ENCODE measurements at places on chromosomes 11 and 22.
A peak's percentile ranks its signal among the peaks of the same experiment; 100 is the strongest.

DNA sequence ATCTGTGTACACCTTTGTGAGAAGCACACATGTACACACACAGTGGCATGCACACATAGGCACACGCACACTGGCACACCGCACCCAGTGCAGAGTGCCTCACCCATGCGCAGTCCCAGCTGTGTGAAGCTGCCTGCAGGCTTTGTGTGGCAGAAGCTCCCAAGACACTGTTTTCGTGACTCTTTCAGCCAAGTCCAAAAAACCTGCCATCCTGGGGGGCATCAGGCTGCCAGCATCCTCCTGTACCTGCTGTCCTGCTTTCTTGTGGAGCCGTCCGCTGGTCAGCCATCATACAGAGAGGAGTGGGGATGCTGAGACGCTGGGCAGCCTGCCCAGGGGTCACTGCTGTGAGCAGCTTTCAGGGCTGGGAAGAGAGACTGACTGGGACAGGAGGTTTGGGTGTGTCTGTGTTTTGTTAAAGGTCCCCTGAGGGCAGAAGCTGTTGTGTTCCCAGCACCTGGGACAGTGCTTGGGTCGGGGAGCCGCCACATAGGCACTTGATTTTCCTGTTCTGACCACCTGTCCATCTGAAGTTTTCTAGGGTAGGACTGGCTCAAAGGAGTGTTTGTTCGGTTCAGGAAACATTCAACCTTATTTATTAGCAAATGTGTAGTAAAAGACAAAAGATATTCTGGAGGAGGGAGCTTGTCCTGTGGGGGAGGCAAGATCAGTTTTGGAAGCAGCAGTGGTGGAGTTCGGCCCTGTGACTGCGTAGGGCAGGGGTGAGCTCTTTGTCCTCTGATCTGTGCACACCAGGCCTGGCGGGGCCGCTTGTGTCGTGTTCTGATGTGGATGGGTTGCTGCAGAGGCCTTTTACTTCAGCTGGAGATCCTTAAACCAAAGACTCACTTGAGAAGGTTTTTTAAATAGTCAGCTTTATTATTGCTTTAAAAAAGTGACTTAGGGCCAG is 29.7 kb downstream of the AP2A2 start:
- DNase-seq = peak; percentile 17

- DNase-seq = no peak
These were observed 50.4 kb downstream of the TCP11L1 start for GRCh38 chr11:33089776-33090175.

- DNase-seq = no peak
These were observed 42.4 kb upstream of the GLYAT start for GRCh38 chr11:58774164-58774593.

DNA sequence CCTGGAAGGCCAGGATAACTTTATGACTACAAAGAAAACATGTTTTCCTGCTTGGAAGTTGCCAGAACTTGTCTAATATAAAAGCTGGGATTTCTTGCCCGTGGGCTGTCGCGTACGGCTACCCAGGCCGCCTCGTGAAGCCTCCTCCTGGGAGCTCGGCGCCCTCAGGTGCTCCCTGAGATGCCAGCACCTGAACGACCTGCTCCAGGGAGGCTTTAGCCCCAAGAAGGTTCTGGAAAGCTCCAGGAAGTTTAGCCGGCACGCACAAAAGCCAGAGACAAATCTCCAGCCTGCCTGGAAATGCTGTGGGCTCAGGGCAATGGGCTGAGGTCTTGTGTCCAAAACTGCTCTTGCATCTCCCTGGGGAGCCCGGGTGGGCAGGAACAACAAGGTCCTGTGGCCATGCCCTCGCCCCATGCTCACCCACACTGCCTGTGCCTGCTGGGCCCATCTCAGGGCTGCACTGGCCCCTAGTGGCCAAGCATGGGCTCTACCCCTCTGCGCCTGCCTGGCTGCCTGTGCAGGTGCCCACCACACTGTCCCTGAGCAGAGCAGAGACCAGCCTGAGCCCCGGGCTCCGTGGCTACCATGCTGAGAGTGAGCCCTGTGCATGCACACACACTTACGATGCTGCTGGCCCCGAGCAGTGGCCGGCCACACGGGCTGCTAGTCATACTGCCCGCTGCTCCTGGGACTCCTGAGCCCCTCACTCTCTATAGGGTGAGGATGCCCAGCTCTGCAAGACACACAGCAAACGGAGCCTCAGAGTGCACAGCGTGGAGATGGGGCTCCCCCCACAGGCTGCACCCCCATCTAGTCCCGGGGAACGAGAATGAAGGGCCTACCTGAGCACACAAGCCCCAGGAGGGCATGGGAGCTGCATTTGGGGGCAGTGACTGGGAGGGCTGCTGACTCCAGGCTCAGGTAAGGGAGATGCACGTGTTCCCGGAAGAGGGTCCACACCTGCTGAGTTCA is 4.9 kb upstream of the CELSR1 start:
- no peak for DNase-seq

GRCh38 chr11:44598831-44599230 is 33.4 kb downstream of the CD82 start:
- DNase-seq = no peak

DNA sequence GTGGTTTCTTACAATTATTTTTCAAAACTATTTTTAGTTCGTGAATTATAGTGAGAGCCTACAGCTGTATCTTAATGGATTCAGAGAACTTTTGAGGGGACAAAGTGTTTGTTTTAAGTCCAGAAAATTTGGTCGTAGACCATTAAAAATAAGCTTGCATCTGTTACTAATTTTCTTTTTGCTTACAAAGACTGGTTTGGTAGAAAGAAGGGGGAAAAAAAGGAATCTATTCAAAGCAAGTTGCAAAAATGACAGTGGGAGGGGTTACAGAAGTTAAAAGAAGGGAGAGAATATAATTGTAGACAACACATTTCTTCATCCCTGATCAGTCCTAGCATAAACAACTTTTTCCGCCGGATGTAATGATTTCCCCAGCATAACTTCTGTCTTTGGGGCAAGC is 72.1 kb downstream of the AMOTL1 start:
- no peak for DNase-seq

DNA sequence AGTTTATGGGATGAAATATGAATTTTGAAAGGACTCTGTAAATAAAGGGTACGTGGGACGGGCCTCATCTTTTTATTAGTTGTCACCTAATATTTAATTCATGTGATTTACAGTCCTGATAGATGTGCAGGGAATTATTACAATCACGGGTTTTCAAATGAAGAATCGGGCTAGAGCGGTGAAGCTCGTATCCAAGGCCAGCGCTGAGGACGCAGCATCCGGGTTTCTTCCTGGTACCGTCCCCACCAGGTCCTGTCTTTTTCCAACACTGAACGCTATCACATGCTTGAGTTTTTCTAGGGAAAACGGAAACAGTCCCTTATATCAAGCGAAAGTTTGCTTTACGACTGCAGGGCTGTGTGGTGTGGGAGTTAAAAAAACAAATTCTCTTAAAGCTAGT is 787 bp downstream of the SMDT1 start:
- DNase-seq = peak; percentile 19

DNA sequence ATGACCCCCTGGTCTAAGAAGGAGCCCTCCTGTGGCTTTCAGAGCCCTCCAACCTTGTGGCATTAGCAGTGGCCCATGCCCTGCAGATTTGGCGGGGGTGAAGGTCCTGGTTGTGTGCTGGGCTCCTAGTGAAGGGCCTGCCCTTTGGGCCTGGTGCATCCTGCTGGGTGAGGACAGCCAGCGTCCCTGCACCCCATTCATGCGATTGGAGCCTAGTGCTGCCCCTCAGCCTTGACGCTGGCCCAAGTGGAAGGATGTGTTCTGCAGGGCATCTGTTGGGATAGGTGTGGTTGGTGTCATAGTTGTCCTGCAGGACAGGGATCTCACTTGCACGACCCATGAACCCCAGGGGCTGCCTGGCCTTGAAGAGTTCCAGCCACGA is 28.1 kb upstream of the DGCR8 start:
- no peak for DNase-seq

GRCh38 chr11:43626798-43627197 is 53.7 kb upstream of the HSD17B12 start:
- no peak for DNase-seq

- no peak for DNase-seq
These were observed 22.9 kb upstream of the ARHGAP8 start for GRCh38 chr22:44729391-44730021.

DNA sequence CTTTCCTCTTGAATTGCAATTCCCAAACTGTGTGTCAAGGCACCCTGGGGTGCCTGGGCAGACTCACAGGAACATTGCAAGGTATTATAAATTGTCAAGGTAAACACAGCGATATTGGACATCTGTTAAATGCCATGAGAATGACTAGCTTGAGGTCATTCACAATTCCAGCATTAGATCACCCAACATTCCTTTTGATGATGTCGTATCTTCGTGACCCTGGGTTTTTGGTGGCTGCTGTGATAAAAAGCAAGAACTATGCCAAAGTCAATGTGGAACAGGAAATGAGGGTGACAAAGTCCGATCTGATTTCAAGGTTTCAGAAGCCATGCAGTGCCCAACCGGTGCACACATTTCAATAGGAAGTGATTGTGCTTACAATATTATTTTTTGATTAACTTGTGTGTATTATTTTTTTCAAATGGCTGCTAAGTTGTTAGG is 458.4 kb downstream of the MIAT start:
- no peak for DNase-seq

- peak; percentile 89 for DNase-seq
These were observed at the start of gene LRFN4 for GRCh38 chr11:66856496-66857233. TSS of gene LRFN4 (plus strand) at chr11:66857064. CDS start at chr11:66857745, 681 bp downstream.

- no peak for DNase-seq
These were observed 467.0 kb downstream of the LUZP2 start for GRCh38 chr11:24963852-24964251.

GRCh38 chr22:26054841-26055605 is 114.2 kb upstream of the SEZ6L start:
- DNase-seq = no peak

DNA sequence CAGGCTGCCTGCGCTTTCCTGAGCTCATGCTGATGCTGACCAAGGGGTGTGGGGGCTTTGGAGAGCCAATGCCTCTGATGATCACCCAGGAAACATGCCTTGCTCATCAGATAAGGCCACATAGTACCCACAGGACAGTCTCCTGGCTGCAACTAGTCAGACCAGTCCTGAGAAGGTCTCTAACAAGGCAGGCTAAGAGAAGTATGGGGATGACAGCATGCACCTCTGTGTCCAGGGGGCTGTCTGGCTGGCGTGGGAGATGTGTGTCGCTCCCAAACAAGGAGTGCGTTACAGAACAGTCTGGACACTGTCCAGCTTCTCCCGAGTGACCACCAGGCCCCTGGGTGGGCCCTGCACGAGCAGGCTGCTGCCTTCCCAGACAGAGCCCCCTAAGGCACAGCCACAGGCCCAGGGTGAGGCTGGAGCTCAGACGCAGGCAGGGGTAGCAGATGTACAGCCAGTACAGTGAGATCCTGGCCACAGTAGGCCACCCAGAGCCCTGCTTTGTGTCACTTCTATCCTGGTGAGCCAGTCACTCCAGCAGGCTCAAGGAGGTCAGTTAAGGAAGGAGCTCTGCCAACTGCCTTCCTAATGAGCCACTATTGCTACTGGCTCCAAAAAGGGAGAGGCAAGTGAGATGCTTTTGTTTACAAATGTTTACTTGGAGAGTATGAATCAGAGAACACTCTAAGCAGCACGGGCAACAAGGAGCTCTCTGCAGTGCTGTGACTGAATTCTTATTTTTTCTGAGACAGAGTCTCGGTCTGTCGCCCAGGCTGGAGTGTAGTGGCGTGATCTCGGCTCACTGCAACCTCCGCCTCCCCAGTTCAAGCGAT is 66.0 kb upstream of the CLTCL1 start:
- DNase-seq = peak; percentile 2

DNA sequence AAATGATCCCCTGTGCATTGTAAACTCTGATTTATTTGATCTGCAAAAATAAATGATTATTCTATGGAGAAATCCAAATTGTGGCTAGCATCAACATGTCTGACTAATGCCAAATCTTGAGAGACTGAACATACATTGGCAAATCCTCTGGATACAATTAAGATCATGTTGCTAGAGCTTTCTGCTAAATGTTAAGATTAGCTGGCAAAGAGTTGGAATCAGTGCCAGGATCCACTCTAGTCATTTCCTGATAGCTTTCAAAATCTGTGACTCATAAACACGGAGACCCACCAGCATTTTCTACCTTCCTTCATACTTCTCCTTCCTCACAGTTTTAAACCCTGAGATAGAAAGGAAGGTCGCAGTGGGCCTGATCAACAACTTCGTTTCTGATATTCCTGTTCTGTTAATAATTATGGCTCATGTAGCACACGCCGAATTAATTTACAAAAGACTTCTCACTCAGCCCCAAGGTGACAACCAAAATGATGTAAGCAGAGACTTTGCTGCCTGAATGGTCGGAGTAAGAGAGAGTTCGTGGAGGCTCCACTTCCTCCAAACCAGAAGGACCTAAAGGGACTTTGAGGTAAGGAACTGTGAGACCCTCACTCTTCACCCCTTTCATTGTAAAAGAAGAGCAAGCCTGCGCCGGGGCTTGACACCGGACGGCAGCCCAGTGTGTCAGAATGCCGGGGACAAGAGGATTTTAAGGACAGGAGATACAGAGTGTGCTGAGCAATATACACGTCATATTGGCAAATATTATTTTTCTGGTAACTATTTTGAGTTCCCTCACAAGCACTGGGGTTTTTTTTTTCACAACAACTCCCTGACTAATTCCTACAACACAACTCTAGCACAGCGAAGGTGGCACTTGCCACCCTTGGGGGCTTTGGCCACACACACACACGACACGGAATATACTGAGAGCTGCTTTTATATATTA is 42.0 kb downstream of the SERPINH1 start:
- DNase-seq = no peak

DNA sequence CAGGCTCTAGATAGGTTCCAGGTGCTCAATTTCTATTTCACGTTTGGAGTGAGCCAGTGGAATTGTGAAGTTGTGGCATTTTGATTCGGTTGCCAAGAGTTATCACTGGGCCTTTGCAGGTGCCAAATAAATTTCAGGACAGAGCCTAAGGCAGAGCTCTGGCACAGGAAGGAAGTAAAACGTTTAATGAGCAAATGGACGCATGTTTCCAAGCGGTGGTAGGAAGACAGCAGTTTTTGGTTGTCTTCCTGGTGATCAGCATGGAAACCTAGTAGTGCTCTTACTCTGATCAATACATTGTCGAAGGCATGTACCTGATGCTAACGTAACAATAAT is 452 bp downstream of the BIRC3 start:
- DNase-seq = peak; percentile 23

- peak; percentile 55 for DNase-seq
These were observed 1.5 kb downstream of the YPEL4 start for GRCh38 chr11:57647960-57648800.

GRCh38 chr11:22920939-22921565 is 60.8 kb upstream of the CCDC179 start:
- peak; percentile 21 for DNase-seq

- peak; percentile 38 for DNase-seq
These were observed 8.8 kb upstream of the CASTOR1 start for GRCh38 chr22:30297991-30298701.

GRCh38 chr11:124605719-124606118 is 5.5 kb upstream of the PANX3 start:
- DNase-seq = no peak

DNA sequence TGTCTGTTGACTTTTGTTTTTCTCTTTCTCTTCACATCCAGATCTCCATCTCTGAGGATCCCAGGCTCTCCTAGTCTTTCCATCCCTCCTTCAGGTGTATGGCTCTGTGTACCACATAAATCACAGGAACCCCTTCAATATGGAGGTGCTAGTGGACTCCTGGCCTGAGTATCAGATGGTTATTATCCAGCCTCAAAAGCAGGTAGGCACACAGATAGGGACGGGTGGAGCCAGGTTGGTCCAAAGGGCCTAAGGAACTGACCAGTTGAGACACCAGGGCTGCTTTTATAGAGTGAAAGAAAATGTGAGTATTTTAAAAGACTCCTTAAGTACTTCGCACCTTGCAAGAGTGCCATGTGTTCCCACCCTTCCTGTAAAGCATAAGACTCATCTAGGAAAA is 39.9 kb downstream of the GLYATL1 start:
- DNase-seq = no peak

Measured in T47D (cell line).